ENCODE measurements at places on chromosomes 5 and 9.

DNA sequence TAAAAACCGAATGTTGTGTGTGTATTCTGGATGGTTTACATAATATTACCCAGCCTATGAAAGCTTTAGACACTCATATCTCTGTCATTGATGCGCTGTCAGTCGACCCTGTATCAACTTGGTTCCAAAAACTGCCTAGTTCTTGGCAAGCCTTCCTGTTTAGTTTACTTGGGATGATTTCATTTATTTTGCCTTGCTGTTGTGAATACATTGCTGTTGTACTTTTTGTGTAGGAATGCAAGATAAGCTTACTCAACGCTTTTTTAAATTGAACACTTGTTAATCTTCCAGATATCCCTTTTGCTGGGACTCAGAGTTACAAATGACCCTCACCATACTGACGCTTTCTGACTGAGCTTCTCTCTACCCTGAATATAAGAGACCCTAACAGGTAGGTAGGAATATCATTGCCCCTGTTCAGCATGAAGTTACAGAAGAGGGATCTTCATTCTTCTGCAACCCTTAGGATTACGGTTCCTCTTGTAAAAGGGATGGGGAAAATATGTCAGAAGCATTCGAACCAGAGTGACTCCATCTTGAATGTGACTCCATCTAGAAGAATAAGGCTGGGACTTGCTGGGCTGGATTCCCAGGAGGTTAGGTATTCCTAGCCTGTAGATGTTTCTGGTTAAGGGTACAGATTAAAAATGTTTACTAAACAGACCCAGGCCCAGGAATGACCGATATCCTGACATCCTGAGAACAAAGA lies 13.7 kb upstream of the PAIP1 start:
- no peak for DNase-seq

- DNase-seq = no peak
These were observed 188.9 kb downstream of the TENT4A start for GRCh38 chr5:6902094-6902493.

GRCh38 chr5:72625332-72625731 lies 118.1 kb upstream of the ZNF366 start:
- no peak for DNase-seq

- DNase-seq = peak; percentile 31
These were observed 103.4 kb downstream of the MED10 start for GRCh38 chr5:6274846-6275543.

DNA sequence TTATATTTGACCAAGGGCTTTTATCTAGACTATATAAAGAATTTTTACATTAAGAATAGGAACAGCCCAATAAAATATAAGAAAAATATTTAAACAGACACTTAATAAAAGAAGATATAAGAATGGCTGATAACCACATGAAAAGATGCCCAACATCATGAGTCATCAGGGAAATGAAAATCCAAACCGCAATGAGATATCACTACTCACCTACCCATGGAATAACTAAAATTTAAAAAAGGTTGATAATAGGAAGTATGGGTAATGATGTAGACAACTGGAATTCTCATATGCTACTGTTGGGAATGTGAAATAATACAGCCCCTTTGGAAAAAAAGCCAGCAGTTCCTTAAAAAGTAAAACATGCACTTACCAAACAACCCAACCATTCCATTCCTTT lies 206.9 kb upstream of the PCSK5 start:
- DNase-seq = no peak

DNA sequence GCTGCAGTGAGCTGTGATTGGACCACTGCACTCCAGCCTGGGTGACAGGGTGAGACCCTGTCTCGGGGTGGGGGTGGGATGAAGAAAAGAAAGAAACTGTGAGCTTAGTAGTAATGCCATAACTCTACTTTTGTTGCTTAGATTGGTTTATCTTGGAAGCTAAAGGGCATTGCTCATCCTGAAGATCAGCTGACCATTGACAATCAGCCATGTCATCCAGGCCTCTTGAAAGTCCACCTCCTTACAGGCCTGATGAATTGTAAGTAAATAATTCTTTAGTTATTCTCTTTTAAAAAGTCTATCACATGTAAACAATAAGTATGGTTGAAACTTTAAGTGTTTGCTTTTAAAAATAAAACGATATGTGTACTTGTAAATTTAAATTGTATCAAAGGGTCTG lies 11.4 kb downstream of the OCLN start:
- no peak for DNase-seq

GRCh38 chr9:8736805-8737204 lies 937.2 kb upstream of the DMAC1 start:
- no peak for DNase-seq

GRCh38 chr5:5315068-5315980 lies 107.2 kb upstream of the ICE1 start:
- DNase-seq = no peak

DNA sequence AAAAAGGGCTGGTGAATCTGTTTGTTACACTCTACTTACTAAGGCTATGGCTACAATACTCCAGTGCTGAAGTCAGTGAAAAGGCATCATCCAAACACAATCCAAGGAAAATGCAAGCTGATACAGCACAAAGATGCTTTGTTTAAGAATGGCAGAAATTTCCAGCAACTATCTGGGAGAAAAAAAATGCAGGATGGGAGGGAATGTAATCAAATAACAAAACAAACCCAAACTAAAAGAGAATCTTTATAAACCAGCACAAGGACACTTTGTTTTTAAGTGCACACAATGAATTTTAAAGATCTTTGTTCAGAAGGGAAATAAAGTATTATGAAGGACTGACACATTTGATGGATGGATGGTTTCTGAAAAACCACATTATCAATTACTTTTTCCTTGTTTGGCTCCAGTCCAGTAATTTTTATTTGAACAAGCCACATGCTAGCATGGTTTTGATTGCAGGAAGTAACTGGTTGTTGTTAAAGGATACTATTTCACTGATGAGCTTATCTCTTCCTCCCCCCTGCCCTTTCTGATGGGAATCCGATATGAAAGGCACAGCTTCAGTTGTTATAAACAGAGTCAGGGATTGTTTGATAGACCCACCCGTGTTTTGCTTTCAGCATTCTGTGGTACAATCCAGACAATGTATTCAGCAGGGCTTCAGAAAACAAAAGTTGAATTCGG lies 12.1 kb upstream of the TLE4 start:
- no peak for DNase-seq

DNA sequence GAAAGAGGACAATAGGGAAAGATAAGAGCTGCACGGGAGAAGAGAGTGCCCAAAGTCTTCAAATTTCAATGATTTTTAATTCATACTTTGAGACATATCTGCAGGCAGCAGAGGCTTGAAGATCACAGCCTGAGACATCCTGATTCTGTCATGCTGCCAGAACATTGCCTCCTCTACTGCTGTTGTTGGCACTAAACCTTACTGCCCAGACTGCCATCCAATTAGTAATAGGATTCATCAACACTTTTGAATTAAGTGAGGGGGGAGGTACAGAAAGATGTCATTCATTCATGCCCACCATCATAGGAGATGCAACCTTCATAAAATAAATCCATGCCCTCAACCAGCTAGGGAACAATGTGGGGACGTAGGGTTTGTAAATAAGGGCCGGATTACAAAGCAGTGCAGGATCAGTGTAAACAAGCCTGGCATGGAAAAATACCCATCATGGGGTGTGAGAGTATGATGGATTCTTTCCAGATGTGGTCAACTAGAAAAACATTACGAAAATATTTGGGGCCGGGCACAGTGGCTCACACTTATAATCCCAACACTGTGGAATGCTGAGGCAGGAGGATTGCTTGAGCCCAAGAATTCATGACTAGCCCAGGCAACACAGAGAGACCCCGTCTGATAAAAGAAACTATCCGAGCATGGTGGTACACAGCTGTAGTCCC lies 122.1 kb upstream of the DAPK1 start:
- DNase-seq = no peak

DNA sequence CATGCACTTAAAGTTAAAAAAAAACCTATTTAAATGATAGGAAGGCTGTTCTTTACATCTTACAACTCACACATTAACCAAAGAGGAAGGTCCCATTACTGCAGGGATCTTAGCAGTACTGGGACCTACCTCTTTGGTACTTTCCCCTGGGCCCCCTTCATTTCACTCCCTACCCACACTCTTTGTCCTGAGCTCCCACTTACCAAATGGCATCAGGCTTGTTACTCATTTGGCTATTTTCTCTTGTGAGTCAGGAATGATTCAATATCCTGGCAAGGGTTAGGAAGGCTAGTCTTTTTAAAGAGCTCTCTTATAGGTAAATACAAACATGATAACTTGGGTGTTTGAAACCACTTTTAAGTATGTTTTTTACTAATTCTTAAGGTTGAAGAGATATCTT lies 117.4 kb upstream of the ELL2 start:
- no peak for DNase-seq

- DNase-seq = no peak
These were observed 431 bp downstream of the TMOD1 start for GRCh38 chr9:97501972-97502221.

DNA sequence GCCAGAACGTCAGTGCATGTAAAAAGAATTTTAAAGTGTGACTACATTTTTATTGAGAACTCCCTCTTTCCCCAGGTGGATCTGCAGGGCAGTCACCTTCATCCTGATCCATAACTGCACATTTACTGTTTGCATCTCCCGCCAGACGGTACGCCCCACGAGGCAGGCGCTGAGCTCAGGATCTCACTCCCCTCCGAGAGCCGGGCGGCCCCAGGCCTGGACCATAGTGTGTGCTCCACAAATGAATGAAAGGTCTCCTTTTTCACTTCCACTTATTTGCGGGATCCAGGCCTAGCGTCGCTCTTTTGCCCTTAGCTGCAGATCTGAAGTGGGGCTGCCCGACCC lies 378 bp downstream of the DROSHA start:
- peak; percentile 55 for DNase-seq

- DNase-seq = no peak
These were observed 189.8 kb upstream of the MAP3K1 start for GRCh38 chr5:56625541-56625940.

- DNase-seq = no peak
These were observed 559.2 kb downstream of the PSAT1 start for GRCh38 chr9:78856144-78856543.

DNA sequence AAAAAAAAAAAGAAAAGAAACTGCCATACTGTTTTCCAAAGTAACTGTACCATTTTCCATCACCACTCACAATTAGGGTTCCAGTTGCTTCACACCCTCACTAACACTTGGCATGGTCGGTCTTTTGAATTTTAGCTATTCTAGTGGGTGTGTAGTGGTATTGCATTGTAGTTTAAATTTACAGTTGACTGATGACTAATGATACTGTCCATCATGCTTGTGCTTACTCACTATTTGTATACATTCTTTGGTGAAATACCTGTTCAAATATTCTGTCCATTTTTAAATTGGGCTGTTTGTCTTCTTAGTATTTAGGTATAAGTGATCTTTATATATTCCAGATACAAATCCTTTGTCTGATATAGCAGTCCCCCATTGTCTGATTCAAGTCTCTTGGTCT lies 36.2 kb upstream of the ZNF169 start:
- no peak for DNase-seq

DNA sequence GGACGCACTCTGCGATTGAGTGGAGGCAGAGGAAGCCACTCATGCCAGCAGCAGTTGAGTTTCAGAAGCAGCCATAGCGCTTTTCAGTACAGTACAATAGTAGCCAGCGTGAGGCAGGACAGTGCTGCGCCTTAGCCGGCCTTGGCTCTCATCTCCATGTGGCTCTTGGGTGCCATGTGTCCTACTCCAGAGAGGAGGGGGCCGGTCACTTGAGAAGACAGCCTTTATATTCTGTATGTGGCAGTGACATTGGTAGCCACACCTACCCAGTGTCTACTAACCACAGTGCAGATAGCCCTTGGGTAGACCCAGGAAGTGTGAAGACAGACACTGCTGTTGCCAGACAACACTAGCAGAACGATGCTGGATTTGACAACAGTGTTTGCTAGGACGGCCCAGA lies 42.3 kb downstream of the FAM78A start:
- DNase-seq = peak; percentile 68

GRCh38 chr9:137138722-137139467 lies at the start of gene GRIN1:
TSS of gene GRIN1 (plus strand) at chr9:137139154. CDS start at chr9:137139487, 333 bp downstream.
- DNase-seq = no peak

DNA sequence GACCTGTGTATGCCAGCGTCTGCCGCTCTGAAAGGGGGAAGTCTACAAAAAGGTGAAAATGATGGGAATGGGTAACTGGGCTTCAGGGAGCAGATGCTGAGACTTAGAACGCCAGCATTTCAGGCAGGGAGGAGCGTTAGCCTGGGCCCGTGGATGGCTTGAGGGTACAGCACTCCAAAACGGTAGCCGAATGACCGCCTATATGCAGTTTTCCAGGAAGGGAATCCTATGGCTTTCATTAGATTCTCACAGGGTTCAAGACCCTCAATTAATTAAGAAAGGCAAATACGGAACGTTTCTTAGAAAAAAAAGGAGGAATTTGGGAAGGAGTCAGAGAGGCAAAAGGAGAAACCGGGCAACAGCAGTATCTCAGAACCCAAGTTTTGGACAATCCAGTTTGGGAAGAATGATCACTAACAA lies 639 bp downstream of the AMACR start:
- DNase-seq = no peak

GRCh38 chr5:42962124-42962523 lies 78.0 kb downstream of the ANXA2R start:
- no peak for DNase-seq

- no peak for DNase-seq
These were observed 9.3 kb upstream of the KIF4B start for GRCh38 chr5:155004138-155004744.

DNA sequence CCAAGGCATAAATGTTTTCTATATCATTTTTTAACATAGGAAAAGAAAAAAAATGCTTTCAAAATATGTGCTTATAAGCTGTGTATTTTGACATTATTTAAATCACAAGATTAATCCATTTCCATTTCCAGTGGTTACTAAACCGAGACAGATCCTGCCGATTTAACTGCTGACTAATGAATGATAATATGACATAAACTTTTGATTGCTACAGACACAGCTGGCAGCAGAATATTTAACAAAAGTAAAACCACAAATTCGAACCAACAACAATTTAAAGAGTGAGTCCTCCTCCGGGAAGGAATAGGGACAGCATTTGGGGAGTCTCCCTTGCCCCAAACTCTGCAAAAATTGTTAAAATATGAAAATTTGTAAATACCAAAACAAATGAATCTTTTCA lies 401.3 kb upstream of the DAB2 start:
- no peak for DNase-seq

DNA sequence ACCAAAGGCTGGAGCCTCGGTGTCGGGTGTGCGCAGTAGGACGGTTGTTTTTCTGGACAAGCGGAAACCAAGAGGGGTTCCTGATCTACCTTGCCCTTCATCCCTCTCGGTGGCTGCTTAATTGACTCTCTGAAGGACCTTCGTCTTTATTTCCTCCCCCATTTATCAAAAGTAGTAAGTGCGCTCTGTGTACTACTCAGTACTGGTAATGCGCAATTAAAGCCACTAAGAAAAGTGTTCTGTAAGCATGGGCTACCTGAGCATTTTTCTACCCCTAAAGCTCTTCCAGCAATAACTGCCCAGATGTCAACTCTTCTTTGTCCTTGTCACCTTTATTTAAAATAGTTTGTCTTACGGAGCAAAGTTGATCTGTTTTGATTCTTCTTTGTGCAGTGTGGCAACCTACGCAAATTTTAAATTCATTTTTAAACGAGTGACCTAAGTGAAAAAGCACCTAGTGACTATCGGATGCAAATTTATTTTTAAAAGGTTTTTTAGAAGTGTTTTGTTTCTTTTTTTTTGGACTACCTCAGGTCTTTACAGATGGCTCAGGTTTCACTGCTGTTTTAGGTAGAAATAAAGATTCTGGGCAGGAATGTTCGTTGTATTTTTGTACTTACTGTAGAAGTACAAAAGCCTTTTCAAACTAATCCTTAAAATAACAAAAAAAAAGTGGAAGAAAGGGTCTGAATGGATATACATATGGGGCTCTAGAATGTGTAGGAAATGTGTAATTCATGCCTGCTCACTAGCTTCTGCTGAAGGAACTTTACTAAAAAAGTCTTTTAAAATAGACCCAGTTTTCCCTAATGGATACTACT lies 2.0 kb downstream of the JMY start:
- no peak for DNase-seq
